ENCODE measurements at places on chromosomes 7 and 10.

DNA sequence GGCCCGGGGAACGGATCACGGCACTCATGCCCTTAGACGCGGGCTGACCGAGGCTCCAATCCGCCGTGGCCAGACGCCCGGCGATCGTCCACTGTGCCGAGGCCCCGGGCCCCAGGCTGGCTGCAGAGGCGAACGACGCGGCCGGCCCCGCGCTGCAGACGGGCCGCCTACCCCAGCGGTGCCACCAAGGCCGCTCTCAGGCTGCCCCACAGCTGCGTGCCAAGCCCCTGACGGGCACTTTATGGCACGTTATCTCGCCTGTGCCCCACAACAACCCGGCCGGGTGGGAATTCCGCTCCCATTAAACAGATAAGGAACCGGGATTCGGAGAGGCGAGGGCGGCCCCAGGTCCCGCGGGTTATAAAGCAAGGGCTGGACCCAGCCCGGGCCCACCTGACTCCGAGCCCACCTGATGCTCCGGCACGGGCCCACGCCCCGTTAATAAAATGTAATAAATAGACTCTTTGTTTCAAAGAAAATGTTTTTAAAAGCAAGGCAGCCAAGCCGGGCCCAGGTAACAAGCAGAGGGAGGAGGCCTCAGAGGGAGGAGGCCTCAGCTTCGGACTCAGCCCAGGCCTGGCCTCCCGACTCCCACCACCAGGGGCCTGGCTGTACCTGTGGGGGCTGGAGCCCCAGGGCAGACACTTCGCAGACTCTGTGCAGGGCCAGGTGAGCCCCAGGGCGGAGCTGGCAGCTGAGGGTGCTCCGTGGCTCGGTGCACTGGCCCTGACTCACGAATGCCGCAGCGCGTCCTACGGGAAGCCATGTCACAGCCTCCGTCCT is 79.7 kb downstream of the FOXL3 start:
- no peak for DNase-seq

DNA sequence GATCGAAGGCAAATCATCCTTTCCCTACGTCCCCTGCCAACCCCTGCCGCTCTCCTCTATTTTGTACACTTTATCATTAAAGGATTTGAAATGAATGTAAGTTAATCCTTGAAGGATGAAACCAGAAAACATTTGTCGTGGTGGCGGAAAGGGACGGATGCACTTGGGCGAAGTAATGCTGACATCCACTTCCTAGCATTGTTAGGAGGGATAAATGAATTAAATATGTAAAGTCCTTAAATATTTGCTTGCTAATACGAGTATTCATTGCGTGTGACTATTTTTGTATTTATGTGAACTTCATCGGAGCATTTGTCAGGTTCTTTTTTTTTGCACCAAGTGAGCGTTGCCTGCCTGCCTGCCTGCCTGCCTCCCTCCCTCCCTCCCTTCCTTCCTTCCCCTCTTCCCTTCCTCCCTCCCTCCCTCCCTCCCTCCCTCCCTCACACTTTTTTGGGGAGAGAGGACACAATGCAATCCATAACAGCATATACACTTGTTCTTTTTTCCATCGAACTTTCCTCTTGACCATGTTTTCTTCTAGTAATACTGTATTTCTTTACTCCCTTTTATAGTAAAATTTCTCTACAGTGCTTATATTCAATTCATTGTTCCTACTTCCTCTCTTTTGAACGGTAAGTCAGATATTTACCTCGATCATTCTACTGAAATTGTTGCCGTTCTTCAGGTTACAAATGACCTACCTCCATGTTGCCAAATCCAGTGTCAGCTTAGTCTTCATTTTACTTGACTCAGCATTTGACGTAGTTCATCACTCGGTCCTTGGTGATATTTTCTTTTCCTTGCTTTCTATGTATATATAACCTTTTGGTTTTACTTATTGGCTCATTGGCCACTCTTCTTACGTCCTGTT is 831 bp downstream of the CCDC7 start:
- DNase-seq, result no peak

DNA sequence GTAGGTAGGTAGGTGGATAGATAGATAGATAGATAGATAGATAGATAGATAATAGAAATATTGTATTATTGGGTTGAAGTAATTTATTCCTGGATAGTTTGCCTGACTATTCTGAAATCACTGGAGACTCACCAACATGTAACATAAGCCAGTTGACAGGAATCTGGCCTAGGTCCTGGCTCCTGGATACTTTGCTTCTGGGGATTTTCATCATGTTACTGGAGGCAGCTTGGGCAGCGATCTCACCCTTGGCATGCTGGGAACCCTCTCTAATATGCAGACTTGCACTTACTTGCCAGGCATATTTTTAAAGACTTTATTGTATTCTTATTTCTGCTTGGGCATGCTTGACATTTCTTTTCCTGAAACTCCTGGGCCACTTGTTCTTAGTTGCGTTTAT is 709.1 kb upstream of the FZD8 start:
- DNase-seq, result no peak

DNA sequence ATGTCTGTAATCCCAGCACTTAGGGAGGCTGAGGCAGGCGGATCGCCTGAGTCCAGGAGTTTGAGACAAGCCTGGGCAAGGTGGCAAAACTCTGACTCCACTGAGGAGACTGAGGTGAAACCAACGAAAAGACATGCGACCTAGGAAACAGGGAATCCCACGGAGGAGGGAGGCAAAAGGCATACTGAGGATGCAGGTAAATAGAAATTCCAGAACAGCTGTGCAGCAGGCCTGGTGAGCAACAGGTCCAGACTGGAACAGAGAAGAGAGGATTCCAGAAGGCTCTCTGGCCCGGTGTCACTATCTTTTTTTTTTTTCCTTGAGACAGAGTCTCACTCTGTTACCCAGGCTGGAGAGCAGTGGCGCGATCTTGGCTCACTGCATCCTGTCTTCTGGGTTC is 7.3 kb downstream of the KLRG2 start:
- DNase-seq, result no peak

GRCh38 chr7:158662610-158663427 is 41.8 kb downstream of the NCAPG2 start:
- DNase-seq, result no peak

DNA sequence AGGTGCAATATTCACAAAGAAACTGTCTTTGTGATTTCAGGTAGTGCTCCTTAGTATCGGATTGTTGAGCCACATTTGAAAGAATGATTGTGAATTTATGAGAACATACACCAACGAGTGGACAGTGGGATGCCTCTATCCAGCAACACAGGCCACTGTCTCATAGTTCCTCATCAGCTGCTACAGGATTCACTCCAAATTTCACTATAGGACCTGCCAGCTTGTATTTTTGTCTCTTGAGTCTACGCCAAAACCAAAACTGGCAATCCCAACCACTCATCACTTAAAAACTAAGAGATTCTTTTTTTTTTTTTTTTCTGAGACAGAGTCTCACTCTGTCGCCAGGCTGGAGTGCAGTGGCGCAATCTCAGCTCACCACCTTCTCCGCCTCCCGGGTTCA is 964.5 kb downstream of the CNTNAP2 start:
- DNase-seq, result no peak

- DNase-seq, result no peak
Observed at GRCh38 chr7:91264924-91265681, 870 bp downstream of the FZD1 start.
